ENCODE measurements at places on chromosomes 1 and 21. TPM values are rescaled to one million over a fixed set of nuclear protein-coding genes. Genes with fewer than 3 reads are reported as not detected.

Gene MIA3
- 45.7 TPM for polyA plus RNA-seq

Gene CYP4Z1
- polyA plus RNA-seq: 0.39 TPM

Gene FHAD1
- 0.52 TPM for polyA plus RNA-seq

Gene KLHDC9
- polyA plus RNA-seq: 1.8 TPM

Gene S100A8
- polyA plus RNA-seq: 7.3 TPM

Gene SPOCD1
- polyA plus RNA-seq: 0.37 TPM

Gene KCNN3
- polyA plus RNA-seq: 8.4 TPM

Gene SIM2
- 2.6 TPM for polyA plus RNA-seq

Gene OR2L13
- not detected for polyA plus RNA-seq

Gene FLG2
- 0.06 TPM for polyA plus RNA-seq

Gene AMIGO1
- polyA plus RNA-seq: 12.7 TPM

Gene EPHA8
- not detected for polyA plus RNA-seq

Gene NRAS
- 50.9 TPM for polyA plus RNA-seq

Gene CD247
- polyA plus RNA-seq: 9.7 TPM

Gene TGFB2
- 40.9 TPM for polyA plus RNA-seq
